Naive thymus-derived CD4-positive, alpha-beta T cell (primary cell): ENCODE measurements at places on chromosomes 3 and 15. TPM values are rescaled to one million over a fixed set of nuclear protein-coding genes. Genes with fewer than 3 reads are reported as not detected.

DNA sequence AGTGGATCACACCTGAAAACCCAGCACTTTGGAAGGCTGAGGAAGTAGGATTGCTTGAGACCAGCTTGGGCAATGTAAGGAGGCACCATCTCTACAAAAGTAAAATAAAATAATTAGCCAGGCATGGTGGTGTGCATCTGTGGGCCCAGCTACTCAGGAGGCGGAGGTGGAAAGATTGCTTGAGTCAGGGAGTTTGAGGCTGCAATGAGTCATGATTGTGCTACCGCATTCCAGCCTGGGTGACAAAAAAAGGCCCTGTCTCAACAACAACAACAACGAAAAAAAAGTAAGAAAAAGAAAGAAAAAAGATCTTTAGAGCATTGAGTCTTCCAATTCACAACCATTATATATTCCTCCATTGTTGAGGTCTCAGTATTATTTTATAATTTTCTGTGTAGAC lies 192.4 kb upstream of the DPH6 start:
- H3K27ac ChIP-seq: no peak overlapping the region
- H3K4me3 ChIP-seq: no peak overlapping the region
- no peaks in the 10 kb centered on the region for H3K27me3 ChIP-seq
- no peaks in the 10 kb centered on the region for H3K4me1 ChIP-seq

DNA sequence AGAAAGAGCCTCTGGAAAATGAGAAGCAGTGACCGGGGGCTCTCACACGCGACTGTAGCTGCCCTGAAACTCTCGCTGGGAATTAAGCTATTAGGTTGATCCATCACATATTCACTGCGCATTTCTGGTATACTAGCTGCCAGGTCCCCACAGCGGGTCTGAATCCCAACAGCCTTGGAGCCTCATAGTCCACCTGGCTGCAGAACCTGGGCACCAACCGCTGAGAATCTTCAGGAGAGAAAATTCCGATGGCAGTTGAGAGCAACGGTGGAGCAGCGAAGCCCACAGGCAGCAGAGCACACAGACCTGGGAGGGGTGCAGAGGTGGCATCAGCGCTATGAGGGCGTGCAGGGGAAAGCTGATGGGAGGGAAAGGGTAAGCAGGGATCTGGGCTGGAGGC lies 75.1 kb downstream of the FAM174B start:
- no peaks in the 10 kb centered on the region for H3K27me3 ChIP-seq
- no peaks in the 10 kb centered on the region for H3K36me3 ChIP-seq
- H3K4me1 ChIP-seq: no peaks in the 10 kb centered on the region
- H3K27ac ChIP-seq: no peak overlapping the region
- DNase-seq: no peak
- no peak overlapping the region for H3K4me3 ChIP-seq

GRCh38 chr3:136106101-136106500 lies 90.0 kb downstream of the MSL2 start:
- H3K36me3 ChIP-seq: no peaks in the 10 kb centered on the region
- H3K27me3 ChIP-seq: no peaks in the 10 kb centered on the region
- H3K4me3 ChIP-seq: no peak overlapping the region
- no peaks in the 10 kb centered on the region for H3K4me1 ChIP-seq

GRCh38 chr3:113659101-113659541 lies 37.3 kb downstream of the USF3 start:
- H3K36me3 ChIP-seq: peaks cover 56% of the 10 kb centered on the region
- DNase-seq: no peak
- H3K27ac ChIP-seq: no peak overlapping the region

EXD1 gene
- total RNA-seq: not detected

IL17RB gene
- total RNA-seq: not detected

DNA sequence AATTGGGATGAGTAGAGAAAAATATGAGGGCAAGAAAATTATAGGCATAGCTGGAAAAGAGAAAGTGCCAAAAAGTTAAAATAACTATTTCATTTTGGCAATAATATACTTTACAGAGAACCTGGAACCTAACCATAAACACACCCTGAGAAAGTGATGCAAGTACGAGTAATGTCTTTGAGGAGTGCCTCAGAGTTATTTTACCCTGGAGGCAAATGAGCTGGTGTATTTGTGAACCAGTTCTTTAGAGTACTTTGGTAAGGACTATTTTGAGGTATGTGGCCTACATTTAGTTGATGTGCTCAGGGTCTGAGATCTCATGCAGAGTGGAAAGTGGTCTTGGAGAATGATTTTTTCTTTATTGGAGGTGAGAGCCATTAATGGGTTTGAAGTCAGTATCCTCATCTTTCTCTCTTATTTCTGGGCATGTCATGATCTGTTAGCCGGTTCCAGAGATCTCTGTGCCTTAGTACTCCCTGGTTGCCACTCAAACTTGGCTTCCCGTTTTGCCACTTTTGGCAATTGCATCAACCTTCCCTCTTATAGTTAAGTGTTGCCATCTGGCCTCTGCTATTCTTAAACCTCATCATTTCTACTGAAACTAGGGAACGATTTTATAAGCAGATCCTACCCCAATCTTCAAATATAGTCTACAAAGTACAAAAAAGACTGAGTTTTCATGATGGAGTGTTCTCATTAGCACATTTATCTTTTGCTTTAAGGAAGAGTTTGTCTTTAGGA lies 145.7 kb downstream of the EPHA6 start:
- no peak overlapping the region for H3K4me3 ChIP-seq
- no peaks in the 10 kb centered on the region for H3K4me1 ChIP-seq
- H3K27me3 ChIP-seq: no peaks in the 10 kb centered on the region
- DNase-seq: no peak
- no peaks in the 10 kb centered on the region for H3K36me3 ChIP-seq

DNA sequence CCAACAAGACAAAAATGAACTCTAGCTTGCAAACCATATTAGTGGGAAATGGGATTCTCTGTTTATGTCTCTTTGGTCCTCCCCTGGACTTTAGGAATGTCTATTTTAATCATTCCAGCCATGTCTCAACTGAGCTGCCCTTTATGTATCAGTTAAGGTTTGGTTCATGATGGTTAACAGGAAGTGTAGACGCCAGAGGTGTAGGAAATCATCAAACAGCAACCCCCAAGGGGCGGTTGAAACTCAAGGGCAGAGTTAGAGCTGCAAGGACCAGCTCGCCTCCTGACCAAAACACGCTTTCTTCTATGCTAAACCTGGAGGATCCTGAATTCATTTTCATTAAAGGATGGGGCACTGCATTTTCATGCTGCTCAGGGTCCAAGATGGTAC lies 53.7 kb upstream of the HEG1 start:
- DNase-seq: no peak
- no peak overlapping the region for H3K27ac ChIP-seq
- no peaks in the 10 kb centered on the region for H3K4me1 ChIP-seq

GRCh38 chr3:129045675-129046036 lies 14.9 kb upstream of the GP9 start:
- peak overlapping the region; percentile 50 for H3K4me3 ChIP-seq
- DNase-seq: peak; percentile 27
- no peak overlapping the region for H3K27ac ChIP-seq
- H3K36me3 ChIP-seq: no peaks in the 10 kb centered on the region

COL7A1 gene
- 2.7 TPM for total RNA-seq

CHRNA7 gene
- 1.3 TPM for total RNA-seq

DNA sequence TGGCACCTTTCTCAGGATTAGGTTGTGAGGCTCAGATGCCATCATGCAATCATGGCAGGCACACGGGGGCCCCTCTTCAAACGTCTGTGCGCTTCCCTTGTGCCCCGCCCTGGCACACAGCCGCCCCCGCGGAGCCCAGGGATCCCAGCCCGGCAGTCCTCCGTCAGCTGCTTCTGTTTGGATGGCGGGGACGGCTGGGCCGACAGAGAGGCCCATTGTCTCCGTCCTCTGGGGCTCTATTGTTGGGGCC lies 849 bp upstream of the HDAC11 start:
- DNase-seq: no peak
- H3K4me1 ChIP-seq: peaks cover 6% of the 10 kb centered on the region
- peak overlapping the region; percentile 98 for H3K27ac ChIP-seq
- H3K36me3 ChIP-seq: no peaks in the 10 kb centered on the region
- no peaks in the 10 kb centered on the region for H3K27me3 ChIP-seq

- DNase-seq: peak; percentile 25
- no peaks in the 10 kb centered on the region for H3K4me1 ChIP-seq
- H3K4me3 ChIP-seq: no peak overlapping the region
- H3K27ac ChIP-seq: no peak overlapping the region
Observed at GRCh38 chr15:85044251-85044853, 62.7 kb downstream of the PDE8A start.

DNA sequence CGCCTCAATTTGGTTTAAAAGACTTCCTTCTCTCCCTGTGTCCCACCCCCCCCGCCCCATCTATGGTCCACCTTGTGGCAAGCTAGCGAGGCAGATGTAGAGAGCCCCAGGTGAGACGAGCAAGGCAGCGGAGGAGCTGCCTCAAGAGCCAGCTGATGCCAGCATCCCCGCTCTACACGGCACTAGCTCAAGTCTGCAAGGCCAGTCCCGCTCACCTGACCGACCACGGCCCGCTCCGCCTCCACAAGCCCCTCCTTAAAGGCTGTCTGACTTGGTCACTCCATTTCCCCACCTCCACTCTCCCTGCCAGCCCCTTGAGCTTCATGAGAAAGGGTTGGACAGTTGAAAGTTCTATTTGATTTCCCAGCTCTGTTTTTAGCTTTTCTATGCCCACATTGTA lies 56.2 kb upstream of the IGF1R start:
- H3K4me1 ChIP-seq: no peaks in the 10 kb centered on the region
- H3K4me3 ChIP-seq: no peak overlapping the region
- no peaks in the 10 kb centered on the region for H3K36me3 ChIP-seq
- DNase-seq: no peak

SCN11A gene
- total RNA-seq: 0.10 TPM

- H3K4me1 ChIP-seq: no peaks in the 10 kb centered on the region
- DNase-seq: no peak
- no peak overlapping the region for H3K27ac ChIP-seq
- H3K4me3 ChIP-seq: no peak overlapping the region
Observed at GRCh38 chr15:41474436-41474835, 19.2 kb upstream of the ITPKA start.

ANKRD34C gene
- total RNA-seq: not detected

DNA sequence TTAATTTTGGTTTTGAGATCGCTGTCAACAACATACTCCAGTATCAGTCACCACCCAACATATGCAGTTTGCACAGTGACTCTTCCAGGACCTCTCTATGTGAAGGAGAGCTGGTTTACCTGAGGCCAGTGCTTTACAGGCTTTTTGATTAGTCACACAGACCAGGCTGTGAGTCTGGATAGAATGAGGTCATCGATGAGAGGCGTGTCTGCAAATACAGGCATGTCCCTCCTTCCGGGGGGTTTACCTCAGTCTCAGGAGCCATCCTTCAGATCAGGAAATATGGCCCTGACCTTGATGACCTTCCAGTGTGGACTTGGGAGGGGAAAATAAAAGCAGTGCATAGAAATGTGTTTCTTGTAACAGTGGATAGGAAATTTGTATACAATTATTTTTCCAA lies 46.9 kb downstream of the KBTBD12 start:
- DNase-seq: no peak
- no peaks in the 10 kb centered on the region for H3K27me3 ChIP-seq
- H3K36me3 ChIP-seq: no peaks in the 10 kb centered on the region
- H3K4me1 ChIP-seq: no peaks in the 10 kb centered on the region

DNA sequence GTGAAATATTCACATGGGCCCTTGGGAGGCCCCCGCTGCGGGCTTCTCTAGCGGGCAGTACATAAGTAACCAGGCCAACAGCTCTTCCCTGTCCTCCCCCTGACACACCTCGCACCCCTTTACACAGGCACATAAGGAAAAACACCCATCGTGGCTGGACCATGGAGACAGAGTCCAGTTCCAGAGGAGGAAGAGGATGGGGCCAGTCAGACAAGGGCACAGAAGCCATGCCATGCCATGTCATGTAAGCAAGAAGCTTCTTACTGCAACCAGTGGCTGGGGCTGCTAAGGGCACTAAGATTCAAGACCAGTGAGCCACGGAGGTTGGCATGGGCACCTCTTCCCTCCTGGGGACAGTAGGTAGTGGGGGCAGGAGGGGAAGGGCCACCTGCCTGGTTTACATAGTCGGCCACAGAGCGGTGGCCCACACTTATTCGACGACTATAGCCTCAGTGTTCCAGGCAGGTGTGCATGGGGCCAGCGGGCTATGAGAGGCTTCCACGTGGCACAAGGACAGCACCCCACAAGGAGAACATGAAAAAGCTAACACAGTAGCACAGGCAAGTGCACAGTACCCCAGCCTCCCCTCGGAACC lies 5.7 kb upstream of the CYP11A1 start:
- no peak overlapping the region for H3K27ac ChIP-seq
- H3K4me1 ChIP-seq: peaks cover 9% of the 10 kb centered on the region
- DNase-seq: peak; percentile 15

KCNAB1 gene
- total RNA-seq: not detected

DNA sequence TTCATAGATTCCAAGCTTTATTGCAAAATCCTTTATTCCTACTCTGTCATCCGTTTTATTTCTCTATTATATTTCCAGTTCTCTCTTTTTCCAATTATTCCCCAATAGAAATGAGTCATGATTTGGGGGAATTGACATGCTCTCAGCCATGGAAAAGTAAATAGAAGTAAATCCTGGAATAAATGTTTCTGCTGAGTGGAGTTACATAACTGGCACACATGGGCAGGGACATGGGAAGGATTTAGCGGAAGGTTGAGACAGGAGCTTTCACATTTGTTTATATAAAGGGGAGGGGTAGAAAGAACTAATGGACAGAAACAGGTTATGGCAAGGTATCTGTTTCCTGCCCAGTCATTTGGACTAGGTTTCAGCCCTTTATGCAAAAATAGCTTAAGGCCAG lies 221.6 kb downstream of the PLOD2 start:
- no peaks in the 10 kb centered on the region for H3K36me3 ChIP-seq
- H3K4me1 ChIP-seq: no peaks in the 10 kb centered on the region
- no peak overlapping the region for H3K27ac ChIP-seq
- no peak overlapping the region for H3K4me3 ChIP-seq
- H3K27me3 ChIP-seq: no peaks in the 10 kb centered on the region
- no peak for DNase-seq

GRCh38 chr3:42025370-42026138 lies 63.7 kb upstream of the ULK4 start:
- H3K4me1 ChIP-seq: peaks cover 13% of the 10 kb centered on the region
- H3K4me3 ChIP-seq: no peak overlapping the region
- no peak for DNase-seq
- H3K27ac ChIP-seq: no peak overlapping the region
- no peaks in the 10 kb centered on the region for H3K27me3 ChIP-seq

DNA sequence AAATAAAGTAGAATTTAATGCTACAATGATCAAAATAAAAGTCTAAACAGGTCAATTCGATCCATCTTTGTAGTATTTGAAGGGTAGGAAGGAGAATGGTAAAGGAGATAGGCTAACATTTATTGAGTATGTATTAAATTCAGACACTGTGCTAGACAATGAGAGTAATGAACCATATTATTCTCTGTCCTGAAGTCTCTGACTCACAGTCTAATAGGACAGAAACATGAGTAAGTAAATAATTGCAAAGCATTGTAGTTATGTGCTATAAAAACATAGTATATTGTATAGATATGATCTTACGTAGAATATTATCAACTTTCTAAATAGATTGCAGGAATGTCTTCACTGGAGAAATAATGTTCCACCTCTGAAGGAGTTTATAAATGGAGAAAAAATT lies 64.5 kb downstream of the MDFIC2 start:
- H3K4me1 ChIP-seq: no peaks in the 10 kb centered on the region
- no peaks in the 10 kb centered on the region for H3K27me3 ChIP-seq
- DNase-seq: no peak
- H3K27ac ChIP-seq: no peak overlapping the region
- no peaks in the 10 kb centered on the region for H3K36me3 ChIP-seq

HTR3E gene
- total RNA-seq: not detected
